ENCODE measurements at places on chromosomes 3 and 15.

DNA sequence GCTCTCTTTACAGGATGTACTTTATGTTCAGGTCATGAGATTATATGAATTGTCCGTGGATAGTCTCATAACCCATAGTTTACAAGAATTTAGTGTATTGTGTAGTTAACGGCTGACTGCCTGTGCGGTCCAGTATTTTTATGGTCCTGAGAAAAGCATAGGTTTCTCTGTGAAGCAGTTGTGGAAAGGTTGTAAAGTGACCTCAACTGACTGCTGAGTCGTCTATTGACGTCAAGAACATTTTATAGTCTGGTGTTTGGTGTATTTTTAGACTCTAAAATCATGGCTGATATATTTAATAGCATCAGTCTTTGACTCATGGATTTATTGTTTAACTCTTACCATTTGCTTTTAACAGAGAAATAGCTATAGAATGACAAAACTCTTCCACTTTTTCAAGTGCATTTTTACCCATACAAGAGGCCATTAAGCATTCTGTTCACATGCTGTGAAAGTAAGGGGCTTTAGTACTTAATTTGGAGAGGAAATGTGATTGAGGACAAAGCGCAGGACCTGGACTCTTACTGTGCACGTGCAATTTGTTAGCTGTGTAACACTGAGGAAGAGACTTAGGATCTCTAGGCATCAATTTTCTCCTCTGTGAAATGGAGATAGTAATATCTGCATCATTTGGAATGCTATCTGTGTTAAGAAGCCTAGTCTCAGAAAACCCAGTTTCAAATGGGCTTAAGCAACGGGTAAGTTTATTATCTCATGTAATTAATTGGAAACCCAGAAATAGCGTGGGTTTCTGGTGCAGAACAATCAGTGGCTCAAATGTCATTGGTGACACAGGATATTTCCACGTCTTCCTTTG is 240.8 kb downstream of the NFKBIZ start:
- DNase-seq, result no peak

- no peak for DNase-seq
These were observed 22.9 kb upstream of the DCLK3 start for GRCh38 chr3:36786921-36787890.

GRCh38 chr3:155886915-155887314 is 16.5 kb downstream of the GMPS start:
- no peak for DNase-seq

DNA sequence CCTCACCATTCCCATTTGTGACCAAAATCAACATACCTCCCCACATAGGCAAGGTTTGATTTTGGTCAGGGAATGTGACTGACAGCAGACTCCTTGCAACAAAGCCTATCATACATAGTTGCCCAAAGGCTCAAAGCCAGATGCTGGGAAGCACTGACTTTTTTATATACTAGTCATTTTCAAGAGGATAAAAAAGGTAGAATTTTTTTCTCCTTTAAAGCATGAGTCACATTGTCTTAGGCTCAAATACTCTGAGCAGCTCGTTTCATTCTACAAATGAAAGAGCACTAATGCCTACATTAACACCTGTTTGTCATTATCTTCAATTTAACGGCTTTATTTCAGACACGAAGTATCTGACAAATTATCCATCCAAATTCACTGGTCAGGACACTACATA is 36.2 kb downstream of the ICE2 start:
- no peak for DNase-seq

DNA sequence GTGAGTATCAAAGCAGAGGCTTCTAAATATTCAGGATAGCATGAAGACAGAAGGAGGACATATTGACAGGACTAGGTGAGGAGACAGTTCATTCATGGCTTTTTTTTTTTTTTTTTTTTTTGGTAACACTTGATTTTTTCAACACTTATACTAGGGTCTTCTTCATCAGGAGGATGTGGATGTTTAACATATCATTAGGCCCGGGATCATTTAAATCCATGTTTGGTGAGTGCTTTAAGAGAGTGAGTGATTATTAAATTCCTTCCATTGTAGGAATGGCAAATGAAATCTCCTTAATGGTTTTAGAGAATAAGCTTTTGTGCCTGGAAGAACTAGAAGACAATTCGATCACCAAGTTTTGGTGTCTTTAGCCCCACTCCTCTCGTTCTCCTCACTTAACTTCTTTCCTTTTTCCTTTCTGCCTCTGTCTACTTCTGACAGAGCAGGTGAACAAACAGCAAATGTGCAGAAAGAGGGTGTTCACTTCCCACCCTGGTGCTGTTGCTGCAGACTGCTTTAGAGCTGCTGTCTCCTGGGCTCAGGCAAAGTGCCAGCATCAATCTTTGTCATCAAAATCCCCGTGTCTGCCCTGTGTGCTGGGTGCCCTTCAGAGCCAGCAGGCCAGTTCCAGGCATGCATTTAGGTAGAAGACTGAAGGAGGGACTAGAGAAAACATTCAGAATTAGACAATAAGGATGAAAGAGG is 35.6 kb upstream of the RAB11A start:
- no peak for DNase-seq

DNA sequence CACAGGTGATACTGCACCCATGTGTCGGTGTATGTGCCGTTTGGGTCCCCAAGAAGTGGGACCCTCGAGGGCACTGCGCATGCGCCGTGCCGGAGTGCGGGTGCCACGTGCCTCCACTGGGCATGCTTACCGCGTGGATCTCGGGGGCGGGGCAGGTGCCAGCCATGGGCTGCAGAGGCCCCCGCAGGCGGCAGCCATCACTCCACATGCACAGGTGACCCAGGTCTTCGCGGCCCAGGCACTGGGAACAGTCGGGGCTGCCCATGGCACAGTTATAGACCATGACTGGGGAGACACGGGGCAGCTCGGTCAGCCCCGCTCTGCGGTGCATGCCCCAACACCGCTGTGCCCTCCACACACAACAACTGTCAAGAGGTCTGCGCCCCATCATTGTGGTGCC is 31.2 kb downstream of the H1-8 start:
- no peak for DNase-seq

DNA sequence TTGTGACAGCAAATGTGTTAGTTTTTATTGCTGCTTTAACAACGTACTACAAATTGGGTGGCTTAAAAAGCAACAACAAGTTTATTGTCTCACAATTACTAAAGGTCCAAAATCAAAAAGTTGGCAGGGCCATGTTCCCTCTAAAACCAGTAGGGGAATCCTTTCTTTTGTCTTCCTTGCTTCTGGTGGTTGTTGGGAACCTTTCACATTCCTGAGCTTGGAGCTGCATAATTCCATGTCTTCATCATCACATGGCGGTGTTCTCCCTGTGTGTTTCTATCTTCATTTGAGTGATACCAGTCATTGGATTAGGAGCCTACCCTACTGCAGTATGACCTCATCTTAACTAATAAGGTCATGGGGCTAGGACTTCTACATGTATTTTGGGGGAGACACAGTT is 7.4 kb downstream of the SPRED1 start:
- no peak for DNase-seq

DNA sequence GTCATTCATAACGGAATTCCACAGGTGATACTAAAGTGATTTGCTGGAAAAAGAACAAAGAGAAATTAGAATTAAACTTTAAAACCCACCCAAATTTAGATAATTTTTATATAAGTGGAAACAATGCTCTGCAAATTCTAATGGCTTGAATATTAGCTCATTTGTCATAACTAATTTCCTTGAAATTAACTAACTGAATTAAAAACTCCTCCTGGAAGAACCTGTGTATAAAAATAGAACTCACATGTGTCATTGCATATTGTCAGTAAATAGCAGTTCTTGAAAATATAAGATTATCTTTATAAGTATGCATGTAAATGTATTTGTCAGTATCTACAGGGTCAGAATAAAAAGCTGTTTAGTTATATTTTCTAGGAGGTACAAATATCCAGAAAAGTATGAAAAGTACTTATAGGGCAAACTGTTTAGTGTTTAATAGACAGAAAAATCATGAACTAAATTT is 16.3 kb downstream of the ZIC1 start:
- no peak for DNase-seq

- no peak for DNase-seq
These were observed 402.6 kb upstream of the GBE1 start for GRCh38 chr3:82163907-82164520.

DNA sequence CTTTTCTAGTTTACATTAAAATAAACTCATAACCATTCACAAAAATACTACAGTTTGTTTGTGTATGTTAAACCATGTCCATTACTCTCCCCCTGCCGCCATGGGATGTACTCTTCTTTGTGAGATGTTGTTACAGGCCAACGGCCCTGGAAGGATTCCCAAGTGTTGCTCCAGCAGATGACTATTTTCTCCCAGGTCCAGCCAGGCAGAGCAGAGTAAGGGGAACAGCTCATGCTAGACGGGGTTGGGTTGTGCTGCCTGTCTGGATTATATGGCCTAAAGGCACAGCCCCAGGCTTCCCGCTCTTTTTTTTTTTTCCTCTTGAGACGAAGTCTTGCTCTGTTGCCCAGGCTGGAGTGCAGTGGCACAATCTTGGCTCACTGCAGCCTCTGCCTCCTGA is 24.5 kb upstream of the SLCO2A1 start:
- no peak for DNase-seq

DNA sequence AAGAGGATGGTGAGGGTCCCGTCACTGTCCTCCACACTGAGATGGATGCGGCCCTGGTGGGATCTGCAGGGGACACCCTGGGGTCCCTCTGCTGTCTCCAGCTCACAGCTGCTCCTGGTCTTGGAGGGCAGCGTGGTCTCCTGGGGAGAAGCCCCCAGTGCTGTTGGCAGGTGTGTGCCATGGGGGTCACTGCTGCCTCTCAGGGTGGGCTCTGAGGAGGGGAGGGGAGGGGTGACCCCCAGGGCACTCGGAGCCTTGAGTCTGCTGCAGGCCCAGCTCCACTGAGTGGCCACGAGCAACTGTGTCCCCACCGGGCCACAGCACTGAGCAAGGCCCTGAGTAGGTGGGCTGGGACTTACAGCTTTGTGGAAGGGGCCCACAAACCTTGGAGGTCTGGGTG is 34.7 kb downstream of the KLHL25 start:
- DNase-seq, result no peak

DNA sequence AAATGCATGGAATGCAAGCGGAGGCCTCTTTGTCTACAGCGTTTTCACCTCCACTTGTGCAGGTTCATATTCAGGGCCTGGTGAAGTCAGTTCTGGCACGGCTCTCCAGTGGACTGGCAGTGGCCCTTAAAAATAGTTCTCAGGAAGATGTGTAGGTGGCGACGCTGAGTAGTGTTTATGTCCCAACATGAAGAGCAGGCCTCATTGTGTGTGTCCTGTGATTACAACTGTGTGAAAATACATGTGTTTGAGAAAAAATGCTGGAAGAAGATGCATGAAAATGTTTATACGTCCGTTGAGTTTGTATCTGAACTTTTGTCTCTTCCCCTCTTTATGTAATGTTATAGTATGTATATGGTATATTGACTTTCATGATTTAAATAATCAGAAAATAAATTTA is 7.2 kb downstream of the LIPC start:
- DNase-seq, result no peak

- DNase-seq, result no peak
These were observed 135.4 kb downstream of the PDE8A start for GRCh38 chr15:85116925-85117646.

DNA sequence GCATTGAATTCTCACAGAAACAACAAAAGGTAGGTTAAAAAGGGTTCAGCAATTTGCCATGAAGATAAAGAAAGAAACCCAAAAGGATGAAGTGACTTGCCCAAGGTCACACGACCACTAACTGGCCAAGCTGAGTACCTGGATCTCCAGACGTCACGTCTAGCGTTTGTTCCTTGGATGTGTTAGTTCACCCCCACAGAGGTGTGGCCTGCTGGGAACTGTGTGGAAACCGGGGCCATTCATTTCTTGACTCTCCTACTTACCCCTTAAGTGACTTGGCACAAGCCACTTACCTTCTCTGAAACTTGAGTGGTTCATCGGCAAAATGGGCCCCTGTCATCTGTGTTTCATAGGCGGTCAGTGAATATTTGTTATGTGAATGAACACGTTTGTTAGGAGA is 244.3 kb upstream of the SLCO3A1 start:
- no peak for DNase-seq

DNA sequence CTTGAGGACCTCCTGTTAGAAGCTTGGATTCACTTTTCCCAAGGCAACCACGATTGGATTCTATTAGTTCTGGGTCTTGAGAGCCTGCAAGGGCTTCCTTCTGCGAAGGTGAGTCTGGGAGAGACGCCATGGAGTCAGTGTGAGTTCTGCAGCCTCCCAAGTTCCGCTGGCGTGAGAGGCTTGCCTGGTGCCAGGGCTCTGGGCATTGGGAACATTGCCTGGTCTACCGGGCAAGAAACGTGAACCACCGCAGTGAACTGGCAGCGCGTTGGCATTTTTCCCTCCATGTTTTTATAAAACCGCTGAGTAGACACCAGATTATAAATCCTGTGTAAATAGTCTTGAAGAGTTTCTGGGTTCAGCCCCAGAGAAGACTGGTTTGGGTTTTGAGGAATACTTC is 160.9 kb downstream of the IGF1R start:
- DNase-seq, result no peak

GRCh38 chr3:32257042-32257441 is 18.6 kb downstream of the CMTM8 start:
- DNase-seq, result no peak

- DNase-seq, result no peak
These were observed 31.0 kb upstream of the FEZF2 start for GRCh38 chr3:62404321-62404720.

- no peak for DNase-seq
These were observed 33.6 kb upstream of the TOPAZ1 start for GRCh38 chr3:44208086-44208485.

GRCh38 chr3:124557433-124558232 is 172.6 kb upstream of the UMPS start:
- no peak for DNase-seq

- no peak for DNase-seq
These were observed 34.2 kb upstream of the BCL2L10 start for GRCh38 chr15:52146776-52147175.

- no peak for DNase-seq
These were observed 7.0 kb upstream of the ACTC1 start for GRCh38 chr15:34802371-34802770.

- no peak for DNase-seq
These were observed 12.0 kb downstream of the PARP14 start for GRCh38 chr3:122692674-122693073.

- DNase-seq, result no peak
These were observed 368.0 kb downstream of the NAALADL2 start for GRCh38 chr3:175227126-175227525.

GRCh38 chr3:55804170-55805095 is 317.3 kb upstream of the WNT5A start:
- DNase-seq, result no peak

DNA sequence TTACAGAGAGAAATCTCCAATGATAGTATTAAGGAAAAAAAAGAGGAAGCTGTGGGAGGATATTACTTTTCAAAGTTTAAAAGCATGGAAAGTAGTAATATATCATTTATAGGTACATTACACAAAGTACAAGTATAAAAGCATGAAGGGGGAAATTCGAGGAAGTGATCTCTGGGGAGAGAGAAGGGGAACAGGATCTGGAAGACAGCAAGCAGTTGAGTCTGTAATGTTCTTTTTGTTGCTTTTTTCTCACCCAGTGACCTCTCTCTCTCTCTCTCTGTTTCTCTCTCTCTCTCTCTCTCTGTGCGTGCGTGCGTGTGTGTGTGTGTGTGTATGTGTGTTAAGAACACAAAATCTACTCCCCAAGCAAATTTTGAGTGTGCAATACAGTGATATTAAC is 10.2 kb downstream of the C3orf20 start:
- no peak for DNase-seq
